DMS79 treated with DMSO at 0.1 percent for 48 hours (cell line): ENCODE measurements at places on chromosomes 2 and 18.

DNA sequence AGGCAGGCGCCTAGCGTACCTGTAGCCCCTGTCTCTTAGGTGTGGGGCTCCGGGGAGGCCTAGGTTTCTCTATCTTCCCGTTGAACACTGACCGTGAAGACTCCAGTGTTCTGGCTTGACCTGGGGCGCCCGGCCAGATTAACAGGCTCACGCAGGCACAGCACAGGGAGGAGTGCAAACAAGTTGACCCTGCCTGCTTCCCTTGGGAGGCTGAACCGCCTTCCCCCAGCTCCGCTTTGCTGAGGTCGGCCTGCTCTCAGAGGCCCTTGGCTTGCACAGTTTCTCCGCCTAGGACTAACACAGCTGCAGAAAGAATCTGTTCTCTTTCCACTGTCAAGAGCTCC, 567 bp downstream of the PCYOX1 start:
- DNase-seq = peak; percentile 57

DNA sequence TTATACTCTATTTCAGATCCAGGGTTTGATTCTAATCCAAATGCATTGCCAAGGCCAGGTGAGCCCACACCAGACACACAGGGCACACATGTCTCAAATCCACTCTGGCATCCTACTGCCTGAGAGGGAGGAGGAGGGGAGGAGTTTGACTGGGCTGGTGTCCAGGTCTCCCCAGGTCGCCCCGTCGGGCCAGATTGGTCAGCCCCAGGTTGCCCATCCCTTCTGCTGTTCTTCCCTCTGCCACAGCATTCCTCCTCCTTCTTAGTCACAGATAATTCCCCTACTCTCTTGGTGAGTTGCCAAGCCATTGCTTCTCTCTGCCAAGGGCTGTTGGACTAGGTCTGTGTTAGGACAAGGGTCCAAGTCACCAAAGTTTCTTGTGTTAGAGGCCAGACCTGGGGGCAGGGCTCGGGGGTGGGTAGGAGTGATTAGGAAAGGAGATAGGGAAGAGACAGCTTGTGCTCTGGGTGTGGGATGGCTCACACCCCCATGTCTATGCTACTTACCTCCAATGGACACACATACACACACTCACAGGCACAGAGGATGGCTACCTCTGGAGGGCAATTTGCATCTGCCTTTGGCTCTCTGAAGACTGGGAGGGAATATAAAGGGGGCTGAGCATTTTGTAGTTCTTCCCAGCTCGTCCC, 2.5 kb upstream of the EGR4 start:
- no peak for DNase-seq

DNA sequence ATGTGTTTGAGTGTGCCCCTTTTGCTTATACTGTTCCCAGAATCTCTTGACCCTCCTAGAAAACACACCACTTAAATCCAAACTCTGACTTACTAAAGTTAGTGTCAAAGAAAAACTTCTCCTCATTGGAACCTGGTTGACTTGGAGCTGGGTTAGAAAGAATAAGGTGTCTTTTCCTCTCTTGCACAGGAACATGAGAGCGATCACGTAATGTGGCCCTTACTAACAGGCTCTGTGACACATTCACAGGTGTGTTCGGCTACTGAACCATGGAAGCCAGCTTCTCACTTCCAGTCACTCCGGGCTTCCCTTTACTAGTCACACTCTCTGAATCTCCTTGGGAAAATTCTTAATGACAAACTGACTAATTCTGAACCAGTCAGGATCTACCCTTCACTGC, 5.4 kb upstream of the POU3F3 start:
- DNase-seq = no peak

DNA sequence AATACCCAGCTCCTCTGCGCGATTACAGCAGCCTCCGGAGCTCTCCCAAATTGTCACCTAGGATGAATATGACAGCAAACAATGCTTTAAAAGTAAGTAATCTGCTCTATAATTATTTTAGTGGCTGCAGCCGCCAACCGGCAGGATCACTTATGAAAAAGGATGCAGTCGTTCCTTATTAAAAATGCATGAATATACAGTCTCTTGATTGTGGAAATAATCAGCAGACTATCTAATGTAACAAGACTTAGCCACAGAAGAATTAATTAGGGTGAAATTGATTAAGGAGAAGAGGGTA, 71.8 kb upstream of the STPG4 start:
- no peak for DNase-seq

DNA sequence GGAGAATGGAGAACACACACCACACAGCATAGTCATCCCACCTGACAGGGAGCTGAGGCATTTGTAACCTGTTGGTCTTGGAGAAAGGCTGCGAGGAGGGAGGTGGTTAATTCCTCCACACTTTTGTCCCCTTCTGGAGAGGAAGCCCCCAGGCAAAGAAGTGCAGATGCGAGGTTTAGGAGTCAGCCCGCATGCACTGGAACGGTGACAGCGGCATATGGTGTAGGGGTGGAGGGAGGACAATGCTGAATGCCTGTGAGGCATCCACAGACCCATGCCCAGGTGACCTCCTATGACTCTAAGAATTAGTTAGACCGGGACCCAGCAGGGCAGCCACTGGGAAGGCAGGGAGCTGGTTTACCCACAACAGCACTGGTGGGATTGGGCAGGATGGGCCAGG, 12.2 kb downstream of the SPATA3 start:
- no peak for DNase-seq

DNA sequence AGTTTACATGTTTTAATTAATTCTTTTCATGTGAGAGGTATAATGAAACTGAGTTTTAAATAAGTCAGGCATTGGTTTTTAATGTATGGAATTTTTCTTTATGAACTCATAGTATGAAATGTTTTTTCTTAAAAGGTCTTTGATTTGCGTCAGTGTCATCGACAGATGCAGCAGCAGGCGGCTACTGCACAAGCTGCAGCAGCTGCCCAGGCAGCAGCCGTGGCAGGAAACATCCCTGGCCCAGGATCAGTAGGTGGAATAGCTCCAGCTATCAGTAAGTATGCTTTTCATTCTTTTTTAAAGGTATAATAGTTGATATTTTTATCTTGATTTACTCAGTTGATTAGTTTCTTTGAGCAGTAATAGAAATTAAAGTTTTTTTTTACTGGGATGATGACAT, 46.5 kb downstream of the SMAD4 start:
- no peak for DNase-seq

- no peak for DNase-seq
Measured at GRCh38 chr2:114543236-114543766, 100.9 kb downstream of the DPP10 start.

GRCh38 chr2:234970477-234970882, 18.7 kb downstream of the SH3BP4 start:
- no peak for DNase-seq

DNA sequence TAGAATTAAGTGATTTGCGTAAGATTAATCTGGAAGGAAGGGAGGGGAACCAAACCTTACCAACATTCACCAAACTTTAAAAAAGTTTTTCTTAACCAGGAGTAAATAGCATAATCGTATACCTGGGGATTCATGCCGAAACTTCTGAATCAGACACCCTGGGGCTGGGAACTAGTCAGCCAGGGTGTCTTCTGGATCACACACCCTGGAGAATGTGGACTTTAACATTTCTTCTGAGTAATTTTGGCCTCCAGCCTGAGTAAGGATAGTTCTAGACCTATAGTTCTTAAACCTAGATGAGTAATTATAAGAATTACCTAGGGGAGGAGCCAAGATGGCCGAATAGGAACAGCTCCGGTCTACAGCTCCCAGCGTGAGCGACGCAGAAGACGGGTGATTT, 44.1 kb upstream of the MEIS1 start:
- DNase-seq = no peak

DNA sequence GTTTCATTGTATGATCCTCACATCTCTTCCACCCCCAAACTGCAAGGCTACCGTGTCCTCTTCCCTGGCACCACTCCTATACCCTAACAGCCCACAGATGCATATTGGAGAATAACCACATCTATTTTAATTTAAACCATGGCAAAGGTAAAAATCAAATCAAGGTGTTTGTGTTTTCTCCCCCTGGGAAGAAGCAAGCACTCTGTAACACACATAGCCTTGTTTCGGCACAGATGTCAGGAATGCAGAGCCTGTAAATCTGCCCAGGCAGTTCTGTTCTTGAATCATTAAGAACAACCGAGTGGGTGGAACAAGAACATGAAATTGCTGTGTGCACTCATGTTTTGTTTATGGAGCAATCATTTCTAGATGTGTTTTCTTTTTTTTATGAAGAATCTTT, 6.8 kb upstream of the COX7A2L start:
- no peak for DNase-seq

DNA sequence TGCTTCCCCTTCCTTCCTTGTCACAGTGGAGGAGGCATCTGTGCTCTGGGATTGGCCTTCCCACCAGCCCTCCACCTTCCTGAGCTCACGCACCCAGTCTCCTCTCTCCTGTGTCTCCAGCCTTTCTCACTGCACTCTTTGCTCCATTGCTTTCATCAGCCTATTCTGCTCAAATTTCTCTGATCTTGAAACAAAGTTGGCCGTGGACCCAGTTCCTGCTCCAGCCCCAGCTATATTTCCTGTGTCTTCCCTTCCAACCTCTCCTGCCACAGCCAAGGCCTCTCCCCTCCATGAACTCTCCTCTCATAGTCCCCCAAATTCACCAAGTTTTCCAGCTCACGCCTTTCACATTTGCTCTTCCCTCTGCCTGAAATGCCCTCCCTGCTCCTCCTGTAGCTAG, 226.6 kb upstream of the AGAP1 start:
- DNase-seq = no peak

DNA sequence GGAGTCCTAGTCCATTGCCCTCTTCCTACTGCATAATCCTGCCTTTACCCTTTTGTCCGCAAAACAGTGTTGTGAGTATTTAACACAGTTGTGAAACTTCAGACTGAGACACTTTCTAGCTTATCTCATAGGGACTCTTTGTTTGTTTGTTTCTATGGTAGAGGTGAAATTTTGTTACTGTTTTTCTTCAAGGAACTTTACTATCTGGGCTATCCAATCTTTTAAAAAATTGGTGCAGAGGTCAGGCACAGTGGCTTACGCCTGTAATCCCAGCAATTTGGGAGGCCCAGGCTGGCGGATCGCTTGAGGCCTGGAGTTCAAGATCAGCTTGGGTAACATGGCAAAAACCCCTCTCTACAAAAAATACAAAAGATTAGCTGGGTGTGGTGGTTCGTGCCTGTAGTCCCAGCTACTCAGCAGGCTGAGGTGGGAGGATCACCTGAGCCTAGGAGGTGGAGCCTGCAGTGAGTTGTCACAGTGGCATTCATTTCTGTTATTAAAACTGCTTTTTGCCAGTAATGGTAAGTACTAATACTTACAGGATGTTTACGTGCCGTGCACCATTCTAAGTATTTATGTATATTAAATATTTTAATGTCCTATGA, 18.8 kb downstream of the GMCL1 start:
- no peak for DNase-seq

- no peak for DNase-seq
Measured at GRCh38 chr2:238024986-238025385, 35.8 kb upstream of the SCLY start.

DNA sequence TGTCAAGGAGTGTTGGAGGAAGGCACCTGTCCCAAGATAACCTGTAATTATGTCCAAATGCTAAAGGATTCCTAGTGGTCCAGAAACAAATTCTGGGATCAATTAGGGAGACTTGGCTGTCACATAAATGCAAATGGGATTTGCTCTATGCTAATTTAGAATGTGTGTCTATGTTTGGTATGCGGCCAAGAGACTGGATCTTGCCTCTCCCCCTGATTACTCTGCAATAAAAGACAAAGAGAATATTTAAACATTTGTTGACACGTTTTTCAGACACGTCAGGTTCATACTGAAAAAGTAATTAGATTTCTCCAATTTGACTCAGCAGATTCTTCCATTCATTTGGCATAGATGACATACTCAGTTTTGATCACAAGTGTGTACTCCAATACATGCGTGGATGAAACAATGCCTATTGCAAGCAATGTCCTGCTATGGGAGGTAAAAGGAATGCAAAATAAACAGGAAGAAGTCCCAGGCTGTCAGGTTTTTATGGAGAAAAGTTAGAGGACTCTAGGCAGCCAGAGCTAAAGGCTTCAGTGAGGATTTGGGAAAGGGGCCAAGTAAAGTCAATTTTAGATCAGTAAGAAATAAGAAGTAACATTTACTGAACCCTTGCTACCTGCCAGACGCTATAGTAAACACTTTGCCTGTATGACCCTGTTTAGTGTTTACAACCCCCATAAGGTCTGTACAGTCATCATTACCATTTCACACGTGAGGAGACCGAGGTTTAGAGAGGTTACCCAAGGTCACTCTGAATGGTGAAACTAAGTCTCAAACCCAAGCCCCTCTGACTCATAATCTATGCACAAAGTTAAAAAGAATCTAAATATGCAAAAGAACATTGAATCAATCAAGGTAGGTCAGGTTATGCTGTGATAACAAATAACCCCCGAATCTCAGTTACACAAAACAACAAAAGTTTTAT, 7.8 kb downstream of the ANTXR1 start:
- DNase-seq = no peak

GRCh38 chr2:39996653-39997080, 217.6 kb upstream of the THUMPD2 start:
- no peak for DNase-seq

GRCh38 chr2:20148426-20148922, 76.5 kb downstream of the SDC1 start:
- DNase-seq = no peak

- DNase-seq = no peak
Measured at GRCh38 chr18:23460285-23461273, 7.5 kb downstream of the RIOK3 start.

DNA sequence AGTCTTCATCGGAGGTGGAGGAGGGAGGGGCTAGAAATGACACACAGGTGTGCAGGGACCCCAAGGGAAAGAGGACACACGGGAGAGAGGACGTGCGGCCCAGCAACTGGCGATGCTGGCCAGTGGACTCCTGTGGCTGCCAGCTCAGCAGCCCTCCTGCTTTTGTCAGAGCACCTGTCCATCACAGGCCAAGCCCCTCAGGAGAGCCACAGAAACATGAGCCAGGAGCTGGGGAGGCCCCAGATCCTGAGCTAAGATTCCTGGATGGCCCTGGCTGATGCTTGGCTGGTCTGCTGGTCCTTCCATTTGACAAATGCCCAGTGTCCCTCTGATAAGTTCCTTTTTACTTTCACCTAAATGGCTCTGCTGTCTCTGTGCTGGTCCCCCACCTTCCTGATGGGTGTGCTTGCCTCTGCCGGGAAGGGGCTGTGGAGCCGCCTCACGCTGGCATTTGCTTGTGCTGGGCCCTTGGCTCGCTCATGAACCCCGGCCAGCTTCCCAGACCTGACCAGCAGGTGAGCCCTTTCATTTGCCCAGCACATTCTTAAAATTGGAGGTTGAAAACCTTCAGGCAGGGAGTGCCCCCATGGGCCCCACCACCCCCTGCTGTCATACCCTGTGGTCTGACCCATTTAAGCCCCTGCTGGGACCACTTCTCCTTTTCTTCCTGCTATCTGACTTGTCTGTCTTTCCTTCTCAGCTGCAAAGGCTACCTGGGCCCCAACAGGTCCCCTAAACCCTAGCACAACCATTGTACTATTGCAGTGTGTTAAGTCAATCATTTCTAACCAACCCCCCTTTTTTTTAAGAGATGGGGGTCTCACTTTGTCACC, 37.3 kb downstream of the CYP27C1 start:
- no peak for DNase-seq

GRCh38 chr2:16100006-16100405, 159.7 kb downstream of the MYCN start:
- no peak for DNase-seq

- DNase-seq = no peak
Measured at GRCh38 chr2:176959614-176960013, 253.0 kb upstream of the HNRNPA3 start.
